OCI-M1 (cell line): ENCODE measurements at places on chromosomes 7 and 10.

DNA sequence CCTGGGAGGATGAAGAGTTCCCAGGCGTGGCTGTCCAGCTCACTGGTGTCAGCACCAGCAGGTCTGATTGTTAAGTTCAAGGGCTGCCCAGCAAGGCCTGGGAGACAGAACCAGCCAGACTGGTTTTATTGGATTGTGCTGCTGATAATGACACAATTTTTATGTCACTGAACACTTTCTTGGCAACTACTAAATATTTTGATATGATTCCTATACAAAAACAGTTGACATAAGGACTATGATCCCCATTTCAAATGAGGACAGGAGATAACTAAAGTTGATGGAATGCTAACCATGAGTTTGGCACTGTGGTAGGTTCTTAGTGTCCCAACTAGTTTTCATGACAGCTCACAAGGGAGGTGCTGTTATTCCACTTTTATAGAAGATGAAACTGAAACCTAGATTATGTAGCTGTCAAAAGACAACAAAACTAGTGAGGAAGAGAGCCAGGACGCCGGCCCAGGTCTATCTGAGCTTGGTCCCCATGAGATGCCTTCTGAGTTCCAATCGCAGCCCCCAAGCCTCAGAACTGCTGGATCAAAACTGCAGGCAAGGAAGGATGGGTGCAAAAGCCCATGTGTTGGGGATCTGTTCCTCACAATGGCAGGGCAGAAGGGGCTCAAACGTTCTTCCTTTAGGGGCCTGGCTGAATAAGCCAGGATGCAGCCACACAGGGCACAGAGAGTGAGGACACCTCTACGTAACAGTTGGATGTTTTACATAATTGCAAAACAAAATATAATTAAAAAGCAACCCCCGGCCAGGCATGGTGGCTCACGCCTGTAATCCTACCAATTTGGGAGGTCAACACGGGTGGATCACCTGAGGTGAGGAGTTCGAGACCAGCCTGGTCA lies 52.8 kb downstream of the COBL start:
- DNase-seq: no peak

- no peak for DNase-seq
Observed at GRCh38 chr10:133079836-133080682, 7.7 kb upstream of the ADGRA1 start.

- DNase-seq: no peak
Observed at GRCh38 chr7:37070031-37070430, 345.7 kb upstream of the AOAH start.

- DNase-seq: no peak
Observed at GRCh38 chr10:131113709-131114291, 197.7 kb downstream of the TCERG1L start.

DNA sequence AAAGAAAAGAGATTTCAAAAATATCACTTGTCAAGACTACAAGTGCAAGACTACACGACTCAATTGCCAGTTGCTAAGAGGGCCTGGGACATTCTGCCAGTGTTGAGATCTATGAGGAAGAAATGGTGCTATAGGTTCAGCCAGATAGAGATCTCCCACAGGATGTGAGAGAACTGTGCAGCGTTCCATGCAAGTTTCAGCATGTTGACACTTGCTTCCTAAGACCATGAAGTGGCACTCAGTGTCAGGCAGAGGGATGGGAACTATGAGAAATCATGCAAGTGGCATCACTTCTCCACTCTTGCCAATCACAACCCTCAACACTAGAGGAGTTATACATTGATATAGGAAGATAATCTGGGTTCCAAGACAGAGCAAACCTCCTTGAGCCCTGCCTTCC lies 210.3 kb downstream of the CHRM2 start:
- no peak for DNase-seq

DNA sequence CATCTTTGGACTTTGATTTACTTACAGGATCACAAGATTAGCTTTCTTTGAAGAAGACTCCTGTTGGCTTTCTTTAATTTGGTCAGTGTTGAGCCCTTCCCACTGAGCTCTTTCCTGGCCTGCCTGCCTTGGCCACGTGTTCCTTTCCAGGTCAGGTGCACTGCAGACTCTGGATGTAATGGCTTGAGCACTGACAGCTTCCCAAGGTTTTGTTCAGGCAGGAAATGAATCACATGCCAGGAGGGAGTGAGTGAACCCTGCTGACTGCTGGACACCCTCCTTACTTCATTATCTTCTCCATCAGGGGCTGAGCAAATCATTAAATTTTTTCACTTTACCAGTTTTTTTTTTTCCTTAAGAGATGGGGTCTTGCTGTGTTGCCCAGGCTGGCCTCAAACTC lies 29.8 kb downstream of the SNX10 start:
- DNase-seq: no peak

DNA sequence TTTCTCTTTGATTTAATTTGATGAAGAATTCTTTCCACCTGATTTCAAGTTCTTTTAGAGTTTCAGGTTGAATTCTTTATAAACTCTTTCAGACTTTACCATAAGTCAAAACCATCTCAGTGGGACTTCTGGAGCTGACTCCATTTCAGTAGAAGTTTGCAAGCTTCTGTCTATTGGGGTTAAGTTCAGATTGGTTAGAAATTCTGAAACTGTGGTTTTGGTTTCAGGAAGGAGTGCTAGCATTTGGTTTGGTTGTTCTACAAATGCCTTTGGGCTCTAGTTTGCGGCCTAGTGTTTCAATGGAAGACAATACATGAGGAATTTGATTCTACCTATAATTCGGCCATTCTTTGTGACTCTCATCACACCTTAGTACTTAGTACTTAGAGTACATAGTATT lies 176.8 kb upstream of the RHOBTB1 start:
- DNase-seq: peak; percentile 46

DNA sequence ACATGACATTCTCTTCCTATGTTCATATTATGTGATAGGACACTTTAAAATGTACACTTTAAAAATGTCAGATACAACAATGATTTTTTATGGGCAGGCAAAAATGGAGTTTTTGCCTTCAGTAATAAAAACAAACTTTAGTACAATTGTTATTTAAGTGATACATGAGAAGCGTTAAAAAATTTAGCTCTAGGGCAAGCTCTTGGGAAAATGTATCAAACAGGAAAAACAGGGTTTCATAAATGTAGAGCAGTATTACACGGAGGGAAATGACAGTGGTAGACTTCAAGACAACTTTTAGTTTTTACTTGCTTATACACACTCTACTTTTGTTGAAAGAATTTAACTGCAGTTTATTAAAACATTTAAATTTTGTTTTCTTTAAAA lies 1.5 kb downstream of the FHIP2A start:
- DNase-seq: peak; percentile 54

- DNase-seq: no peak
Observed at GRCh38 chr7:20647036-20647435, 31.6 kb downstream of the ABCB5 start.

DNA sequence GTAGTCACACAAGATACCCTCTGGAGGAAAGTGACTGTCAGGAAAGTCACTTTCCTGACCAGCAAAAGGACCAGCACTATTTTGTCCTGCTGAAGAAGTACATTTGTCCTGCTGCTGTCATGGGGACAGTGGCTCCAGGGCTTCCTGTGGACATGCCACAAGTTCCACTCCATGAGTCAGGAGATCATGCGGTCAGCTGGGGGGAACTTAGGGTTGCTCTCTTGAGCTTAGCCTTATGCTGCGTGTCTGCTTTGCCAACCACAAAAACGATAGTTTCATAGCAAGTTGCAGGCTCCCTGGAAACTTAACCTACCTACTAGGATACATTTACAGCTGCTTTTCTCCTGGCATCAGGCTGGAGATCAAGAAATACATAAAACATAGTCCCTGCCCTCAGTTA lies 19.8 kb upstream of the ALOX5 start:
- peak; percentile 56 for DNase-seq

GRCh38 chr7:35727571-35727970 lies 32.6 kb upstream of the HERPUD2 start:
- DNase-seq: no peak

DNA sequence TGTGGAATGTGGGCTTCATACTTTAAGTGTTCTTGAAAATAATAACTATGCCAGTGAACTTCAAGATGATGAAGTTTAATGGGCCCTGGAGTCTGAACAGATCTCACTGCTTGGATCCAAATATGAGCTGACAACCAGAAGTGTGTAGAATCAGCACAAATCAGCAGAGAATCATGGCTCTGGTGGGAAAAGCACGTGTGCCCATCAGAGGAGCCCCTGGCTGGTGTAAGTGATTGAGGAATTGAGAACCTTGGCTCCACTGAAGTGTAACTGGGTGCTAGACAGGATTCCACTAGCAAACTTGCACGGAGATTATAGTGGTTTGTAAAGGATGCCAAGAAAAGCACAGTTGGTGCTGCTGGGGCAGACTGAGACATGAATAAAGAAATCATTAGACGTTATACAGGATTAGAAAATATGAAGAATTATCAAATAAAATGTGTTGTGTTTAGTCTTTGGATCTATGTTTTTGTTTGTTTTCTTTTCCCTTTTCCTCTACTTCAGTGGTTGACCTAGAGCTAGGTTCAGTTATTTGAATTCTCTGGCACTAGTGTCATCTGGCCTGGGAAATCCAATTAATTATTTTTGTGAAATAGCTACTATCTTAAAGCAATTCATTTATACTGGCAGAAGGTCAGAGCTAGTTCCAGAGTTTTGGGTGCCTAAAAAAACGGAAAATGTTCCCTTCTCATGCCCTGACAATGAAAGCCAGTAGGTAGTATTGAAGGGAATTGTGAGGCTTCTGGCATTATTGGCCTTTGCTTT lies 175.7 kb upstream of the MEOX2 start:
- no peak for DNase-seq

DNA sequence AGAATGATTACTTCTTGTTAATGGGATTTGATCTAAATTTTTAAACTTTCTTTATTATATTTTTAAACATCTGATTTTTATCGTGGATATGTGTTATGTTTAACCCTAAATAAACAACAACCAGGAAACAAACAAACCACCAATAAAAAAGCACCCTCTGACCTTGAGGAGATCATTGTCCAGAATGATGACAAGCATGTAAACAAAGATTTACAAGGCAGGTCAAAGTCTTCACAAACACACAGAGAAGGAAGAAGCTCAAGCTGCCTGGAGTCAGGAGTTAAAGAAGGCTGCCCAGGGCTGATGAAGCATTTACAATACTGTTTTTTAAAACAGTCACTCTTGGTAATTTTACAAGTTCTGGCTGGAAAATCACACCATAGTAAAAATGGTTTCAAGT lies 31.0 kb upstream of the EGFR start:
- no peak for DNase-seq

GRCh38 chr7:141356161-141356560 lies 195.0 kb upstream of the AGK start:
- DNase-seq: no peak

DNA sequence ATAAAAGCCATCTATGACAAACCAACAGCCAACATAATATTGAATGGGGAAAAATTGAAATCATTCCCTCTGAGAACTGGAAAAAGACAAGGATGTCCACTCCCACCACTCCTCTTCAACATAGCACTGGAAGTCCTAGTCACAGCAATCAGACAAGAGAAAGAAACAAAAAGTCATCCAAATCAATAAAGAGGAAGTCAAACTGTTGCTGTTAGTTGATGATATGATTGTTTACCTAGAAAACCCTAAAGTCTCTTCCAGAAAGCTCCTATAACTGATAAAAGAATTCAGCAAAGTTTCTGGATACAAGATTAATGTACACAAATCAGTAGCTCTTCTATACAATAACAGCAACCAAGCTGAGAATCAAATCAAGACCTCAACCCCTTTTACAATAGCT lies 285.1 kb upstream of the PHF14 start:
- DNase-seq: peak; percentile 13

DNA sequence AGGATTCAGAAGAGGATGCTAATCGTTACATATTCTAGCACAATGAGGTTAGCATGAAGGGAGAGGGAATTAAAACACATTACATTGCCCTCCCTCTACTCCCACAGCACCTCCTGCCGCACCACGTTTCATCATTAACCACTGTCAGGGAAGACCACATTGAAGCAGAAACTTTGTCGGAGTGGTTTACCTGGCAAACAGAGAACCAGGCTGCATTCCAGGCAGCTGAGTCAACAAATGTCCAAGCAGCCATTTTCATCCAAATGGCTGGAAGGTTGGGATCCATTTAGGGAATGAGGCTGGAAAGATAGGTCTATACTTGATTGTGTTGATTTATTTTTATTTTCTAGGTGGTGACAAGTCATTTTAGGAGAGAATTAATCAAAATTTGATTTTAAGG lies 273.6 kb downstream of the DYNC1I1 start:
- DNase-seq: no peak

- DNase-seq: no peak
Observed at GRCh38 chr7:132105096-132105495, 471.2 kb downstream of the PLXNA4 start.

- DNase-seq: no peak
Observed at GRCh38 chr7:80087051-80087770, 47.4 kb upstream of the GNAI1 start.

DNA sequence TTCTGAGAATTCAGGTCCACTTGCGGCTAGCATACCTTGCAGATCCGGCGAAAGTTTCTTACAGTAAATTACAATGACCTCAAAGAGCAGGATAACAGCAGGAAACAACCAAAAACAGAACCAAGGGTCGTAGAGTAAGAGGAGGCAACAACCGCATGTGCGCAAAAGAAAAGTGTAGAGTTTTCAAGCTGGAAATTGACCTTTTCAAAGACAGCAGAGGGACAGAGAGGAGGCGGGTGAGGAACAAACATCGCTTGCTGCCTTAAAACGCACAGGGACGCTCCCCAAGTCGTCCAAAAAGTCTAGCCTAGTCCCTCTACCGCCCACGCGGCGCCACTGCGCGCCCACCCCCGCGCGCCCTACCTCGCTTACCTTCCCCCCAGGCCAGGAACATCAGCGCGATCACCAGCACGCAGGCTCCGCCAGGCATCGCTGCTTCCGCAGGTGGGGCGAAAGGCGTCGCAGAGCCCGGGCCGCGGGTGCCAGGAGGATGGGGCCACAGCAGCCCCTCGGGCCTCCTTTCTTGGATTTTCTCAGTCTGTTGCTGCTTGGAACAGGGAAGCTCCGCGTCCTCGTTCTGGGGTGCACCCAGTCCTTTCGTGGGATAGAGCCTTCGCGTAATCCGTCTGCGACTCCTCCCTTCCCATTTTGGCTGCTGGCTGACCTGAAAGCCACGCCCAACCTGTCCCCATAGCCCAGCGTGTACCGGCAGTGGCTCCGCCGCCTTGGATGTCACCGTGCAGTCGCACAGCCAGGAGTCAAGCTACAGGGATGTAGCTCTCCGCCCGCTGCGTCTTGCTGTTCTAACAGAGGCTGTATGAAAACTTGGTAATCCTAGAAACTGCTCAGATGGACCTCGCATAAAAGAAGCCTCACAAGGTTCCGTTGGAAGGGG lies at the start of gene VWDE:
Gene VWDE (minus strand): TSS at position 579 of the 895 bp plus-strand sequence. CDS start 149 bp downstream, at position 430.
- DNase-seq: peak; percentile 79

DNA sequence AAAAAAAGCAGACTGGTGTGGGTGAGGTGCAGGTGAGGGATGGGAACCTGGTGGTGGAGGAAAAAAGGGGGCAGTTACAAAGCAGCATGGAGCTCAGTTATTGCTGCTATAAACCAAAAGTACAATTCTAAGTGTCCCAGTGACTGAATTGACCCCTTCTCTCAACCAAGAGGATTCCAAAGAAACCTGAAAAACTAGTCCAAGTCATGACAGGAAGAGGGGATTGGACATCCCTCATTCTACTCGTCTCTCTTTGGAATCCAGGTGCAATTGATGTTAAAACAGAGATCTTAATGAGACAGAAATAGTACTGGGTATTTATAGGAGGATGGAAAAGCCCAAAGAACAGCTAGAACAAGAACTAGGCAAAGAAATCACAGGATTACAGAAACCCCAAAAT lies 322.3 kb upstream of the IGFBP3 start:
- DNase-seq: no peak

- no peak for DNase-seq
Observed at GRCh38 chr10:6052247-6053221, 9.6 kb downstream of the IL2RA start.

GRCh38 chr10:116766837-116767634 lies 24.7 kb upstream of the HSPA12A start:
- DNase-seq: no peak

- DNase-seq: no peak
Observed at GRCh38 chr7:157579425-157579824, 242.6 kb downstream of the DNAJB6 start.
